Stimulated activated CD8-positive, alpha-beta memory T cell treated with anti-CD3 and anti-CD28 coated beads, Interleukin-7, amount 100 ng/mL, for 1 hour (primary cell): ENCODE measurements at places on chromosomes 7 and 10.

GRCh38 chr10:63711361-63711760 is 190.2 kb downstream of the REEP3 start:
- DNase-seq, result no peak

- DNase-seq, result no peak
These were observed 208.6 kb downstream of the LHFPL3 start for GRCh38 chr7:104536956-104537355.

DNA sequence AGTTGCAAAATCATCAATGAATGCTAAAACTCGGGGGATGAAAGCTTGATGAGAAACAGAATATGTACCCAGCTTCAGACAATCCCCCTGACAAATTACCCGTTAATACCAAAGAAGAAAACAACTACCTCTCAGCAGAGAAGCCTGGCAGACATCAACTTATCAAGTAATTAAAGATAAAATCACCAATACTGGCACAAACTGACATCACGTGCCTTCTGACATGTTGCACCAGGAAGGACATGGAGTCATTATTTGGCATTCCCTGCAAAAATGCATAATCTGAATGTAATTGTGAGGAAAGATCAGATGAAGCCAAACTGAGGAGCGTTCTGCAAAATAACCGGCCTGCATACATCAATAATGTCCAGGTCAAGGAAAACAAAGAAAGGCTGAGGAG is 7.7 kb downstream of the SLIT1 start:
- DNase-seq, result no peak

DNA sequence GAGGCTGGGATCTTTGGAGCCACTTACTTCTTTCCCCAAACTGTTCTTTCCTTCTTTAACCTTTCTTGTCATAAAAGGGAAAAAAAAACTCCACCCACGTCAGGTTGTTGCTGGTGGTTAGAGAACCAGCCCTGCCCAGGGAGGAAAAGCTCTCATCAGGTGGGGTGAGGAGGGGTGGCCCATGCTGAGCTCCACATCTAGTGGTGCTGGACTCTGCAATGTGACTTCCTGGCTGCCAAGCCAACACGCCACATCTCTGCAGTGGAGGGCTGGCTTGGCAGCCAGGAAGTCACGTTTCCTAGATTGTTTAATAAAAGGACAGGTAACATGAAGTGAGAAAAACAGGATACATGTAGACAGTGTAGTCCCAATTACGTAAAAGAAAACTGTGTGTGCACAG is 37.4 kb downstream of the WIPF3 start:
- no peak for DNase-seq

- DNase-seq, result no peak
These were observed 70.2 kb upstream of the GRB10 start for GRCh38 chr7:50852901-50853300.
